ENCODE measurements at places on chromosomes 13 and 19. TPM values are rescaled to one million over a fixed set of nuclear protein-coding genes. Genes with fewer than 3 reads are reported as not detected.

- H3K4me1 ChIP-seq = no peaks in the 10 kb centered on the region
- no peaks in the 10 kb centered on the region for H3K27me3 ChIP-seq
- no peak overlapping the region for H3K4me3 ChIP-seq
- H3K36me3 ChIP-seq = no peaks in the 10 kb centered on the region
- H3K27ac ChIP-seq = no peak overlapping the region
- no peak for DNase-seq
Measured at GRCh38 chr13:109175666-109176065, 546.3 kb downstream of the MYO16 start.

DNA sequence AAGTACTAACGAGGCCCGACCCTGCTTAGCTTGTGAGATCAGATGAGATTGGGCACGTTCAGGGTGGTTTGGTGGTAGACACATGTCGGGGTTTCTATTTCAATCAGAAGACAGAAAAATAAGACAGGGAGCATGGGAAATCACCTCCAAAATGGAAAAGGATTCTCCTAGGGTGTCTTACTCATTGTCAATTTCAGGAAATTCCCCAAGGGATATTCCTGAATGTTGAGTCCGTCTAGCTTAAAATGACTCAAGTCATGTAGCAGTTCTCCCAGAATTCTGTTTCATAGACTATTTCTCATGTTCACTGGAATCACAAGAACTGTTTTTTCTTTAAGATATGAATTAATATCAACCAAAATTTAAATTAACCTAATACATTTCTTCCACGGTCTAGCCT, 380.1 kb downstream of the EFNB2 start:
- no peak overlapping the region for H3K27ac ChIP-seq
- DNase-seq = no peak
- no peaks in the 10 kb centered on the region for H3K36me3 ChIP-seq
- no peaks in the 10 kb centered on the region for H3K4me1 ChIP-seq

DNA sequence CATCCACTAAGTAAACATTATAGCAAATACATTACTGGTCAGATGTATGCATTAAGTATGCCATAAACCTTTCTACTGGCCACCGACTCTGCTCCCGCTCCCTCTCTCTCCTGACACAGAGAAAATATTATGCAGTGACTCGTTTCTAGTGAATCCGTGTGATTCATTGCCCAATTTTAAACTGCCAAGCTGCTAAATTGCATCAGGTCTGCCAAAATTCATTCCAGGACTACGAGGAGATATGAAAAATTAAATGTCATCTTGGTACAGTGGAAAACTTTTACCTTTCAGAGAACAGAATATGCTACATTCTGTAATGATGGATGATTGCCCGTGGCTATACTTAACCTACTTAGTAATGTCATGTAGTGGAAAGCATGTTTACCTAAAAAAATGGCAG, 368.8 kb upstream of the TSHZ3 start:
- no peak for DNase-seq
- H3K4me3 ChIP-seq = no peak overlapping the region
- no peaks in the 10 kb centered on the region for H3K36me3 ChIP-seq
- no peaks in the 10 kb centered on the region for H3K27me3 ChIP-seq
- H3K27ac ChIP-seq = no peak overlapping the region
- no peaks in the 10 kb centered on the region for H3K4me1 ChIP-seq

DNA sequence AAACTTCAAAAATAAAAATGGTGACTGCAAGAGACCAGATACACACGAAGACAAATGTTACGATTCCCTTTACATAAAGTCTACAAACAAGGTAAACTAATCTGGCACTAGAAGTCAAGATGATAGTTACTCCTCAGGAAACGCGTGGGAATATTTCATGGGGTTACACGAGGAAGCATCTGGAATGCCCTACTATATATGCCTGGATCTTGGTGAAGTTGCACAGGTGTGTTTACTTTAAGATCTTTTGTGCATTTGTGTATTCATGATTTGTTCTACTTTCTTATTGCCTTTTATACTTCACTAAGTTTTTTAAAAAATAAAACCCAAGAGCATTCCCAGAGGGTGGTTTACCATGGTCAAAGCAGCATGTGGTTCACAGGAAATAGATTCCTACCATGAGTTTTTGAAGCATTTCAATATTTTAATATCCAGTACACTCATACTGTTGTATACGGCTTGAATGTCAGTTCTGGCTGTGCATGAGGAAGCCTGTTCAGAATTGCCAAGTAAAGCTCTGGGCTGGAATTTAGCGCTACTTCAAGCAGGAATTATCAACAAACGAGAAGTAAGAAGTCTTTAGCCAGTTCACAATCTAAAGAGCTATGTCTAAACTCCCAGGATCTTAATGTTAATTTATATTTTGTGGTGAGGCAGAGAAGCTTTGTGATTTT, 239.8 kb upstream of the KLHL1 start:
- no peaks in the 10 kb centered on the region for H3K36me3 ChIP-seq
- peak overlapping the region; percentile 7 for H3K27ac ChIP-seq
- H3K27me3 ChIP-seq = no peaks in the 10 kb centered on the region

GRCh38 chr19:29454109-29454508, 71.7 kb upstream of the VSTM2B start:
- H3K27me3 ChIP-seq = no peaks in the 10 kb centered on the region
- H3K36me3 ChIP-seq = no peaks in the 10 kb centered on the region
- H3K27ac ChIP-seq = no peak overlapping the region
- DNase-seq = no peak

- H3K27me3 ChIP-seq = no peaks in the 10 kb centered on the region
- peak overlapping the region; percentile 71 for H3K27ac ChIP-seq
- no peak overlapping the region for H3K4me3 ChIP-seq
- H3K4me1 ChIP-seq = no peaks in the 10 kb centered on the region
- no peaks in the 10 kb centered on the region for H3K36me3 ChIP-seq
Measured at GRCh38 chr19:40646743-40647254, 43.7 kb downstream of the NUMBL start.

- H3K27me3 ChIP-seq = no peaks in the 10 kb centered on the region
- H3K4me1 ChIP-seq = no peaks in the 10 kb centered on the region
- peaks cover 31% of the 10 kb centered on the region for H3K36me3 ChIP-seq
- H3K27ac ChIP-seq = no peak overlapping the region
Measured at GRCh38 chr19:5916181-5916708, 2.2 kb downstream of the CAPS start.

- H3K36me3 ChIP-seq = no peaks in the 10 kb centered on the region
- no peak for DNase-seq
- H3K4me1 ChIP-seq = no peaks in the 10 kb centered on the region
- H3K4me3 ChIP-seq = no peak overlapping the region
Measured at GRCh38 chr13:40895227-40896184, 106.1 kb downstream of the SLC25A15 start.

DNA sequence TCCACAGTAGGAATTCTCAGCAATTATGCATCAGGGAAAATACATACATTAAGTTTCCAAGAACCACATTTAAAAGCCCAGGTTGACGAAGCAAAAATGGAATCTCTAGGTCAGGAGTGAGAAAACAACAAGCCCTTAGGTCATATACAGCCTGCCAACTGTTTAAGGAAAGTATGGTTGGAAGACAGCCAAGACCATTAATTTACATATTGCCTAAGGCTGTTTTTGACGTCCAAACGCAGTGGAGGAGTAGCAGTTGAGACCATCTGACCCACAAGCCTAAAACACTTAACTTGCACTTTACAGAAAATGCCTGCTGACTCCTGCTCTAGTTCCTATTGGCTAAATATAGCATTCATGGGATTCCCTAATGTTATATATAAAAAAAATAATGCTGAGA, 299.0 kb downstream of the ITGBL1 start:
- H3K4me3 ChIP-seq = no peak overlapping the region
- no peaks in the 10 kb centered on the region for H3K4me1 ChIP-seq
- H3K27me3 ChIP-seq = no peaks in the 10 kb centered on the region
- H3K27ac ChIP-seq = no peak overlapping the region
- DNase-seq = no peak
- H3K36me3 ChIP-seq = no peaks in the 10 kb centered on the region

- H3K4me3 ChIP-seq = no peak overlapping the region
- no peaks in the 10 kb centered on the region for H3K36me3 ChIP-seq
- H3K27me3 ChIP-seq = no peaks in the 10 kb centered on the region
- H3K27ac ChIP-seq = no peak overlapping the region
Measured at GRCh38 chr19:29976151-29976943, 34.3 kb downstream of the URI1 start.

- H3K36me3 ChIP-seq = no peaks in the 10 kb centered on the region
- DNase-seq = no peak
- no peak overlapping the region for H3K4me3 ChIP-seq
- H3K4me1 ChIP-seq = no peaks in the 10 kb centered on the region
Measured at GRCh38 chr13:107275945-107276614, 708.1 kb upstream of the ARGLU1 start.

- H3K27me3 ChIP-seq = no peaks in the 10 kb centered on the region
- DNase-seq = no peak
- no peak overlapping the region for H3K27ac ChIP-seq
- no peaks in the 10 kb centered on the region for H3K36me3 ChIP-seq
- no peak overlapping the region for H3K4me3 ChIP-seq
Measured at GRCh38 chr13:112616586-112617362, 28.8 kb upstream of the TUBGCP3 start.

- no peaks in the 10 kb centered on the region for H3K27me3 ChIP-seq
- DNase-seq = no peak
- no peaks in the 10 kb centered on the region for H3K4me1 ChIP-seq
- H3K36me3 ChIP-seq = no peaks in the 10 kb centered on the region
- no peak overlapping the region for H3K27ac ChIP-seq
Measured at GRCh38 chr19:39270036-39270871, 2.1 kb downstream of the IFNL2 start.

- DNase-seq = no peak
- no peaks in the 10 kb centered on the region for H3K27me3 ChIP-seq
- H3K4me3 ChIP-seq = no peak overlapping the region
Measured at GRCh38 chr19:13530720-13531119, 24.4 kb upstream of the CACNA1A start.

DNA sequence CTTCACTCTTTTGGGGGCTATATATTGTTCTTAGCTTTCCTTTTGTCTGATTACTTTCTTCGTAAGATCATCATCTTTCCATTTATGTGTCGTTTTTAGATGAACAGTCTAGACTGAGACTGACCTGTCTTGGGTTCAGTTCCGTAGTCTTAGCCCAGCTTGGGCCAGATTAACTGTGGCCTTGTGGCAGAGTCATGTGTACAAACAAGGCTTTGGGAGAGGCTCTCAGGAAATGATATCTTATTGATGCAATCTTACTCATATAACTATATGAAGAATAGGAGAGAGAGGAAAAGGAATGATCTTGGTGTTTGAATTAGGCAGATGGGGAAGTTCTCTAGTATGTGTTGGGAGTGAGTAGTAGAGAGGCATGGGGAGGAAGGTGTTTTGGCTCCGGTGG, 6.8 kb upstream of the ERCC5 start:
- H3K36me3 ChIP-seq = no peaks in the 10 kb centered on the region
- no peaks in the 10 kb centered on the region for H3K4me1 ChIP-seq
- H3K27me3 ChIP-seq = no peaks in the 10 kb centered on the region
- H3K4me3 ChIP-seq = no peak overlapping the region

- H3K27me3 ChIP-seq = no peaks in the 10 kb centered on the region
- no peaks in the 10 kb centered on the region for H3K36me3 ChIP-seq
- no peak overlapping the region for H3K27ac ChIP-seq
- H3K4me3 ChIP-seq = no peak overlapping the region
Measured at GRCh38 chr13:75372517-75372916, 109.5 kb downstream of the TBC1D4 start.

- H3K4me3 ChIP-seq = no peak overlapping the region
- no peaks in the 10 kb centered on the region for H3K27me3 ChIP-seq
- H3K36me3 ChIP-seq = no peaks in the 10 kb centered on the region
- no peaks in the 10 kb centered on the region for H3K4me1 ChIP-seq
- H3K27ac ChIP-seq = no peak overlapping the region
Measured at GRCh38 chr13:86831084-86831483, 840.1 kb upstream of the SLITRK5 start.

DNA sequence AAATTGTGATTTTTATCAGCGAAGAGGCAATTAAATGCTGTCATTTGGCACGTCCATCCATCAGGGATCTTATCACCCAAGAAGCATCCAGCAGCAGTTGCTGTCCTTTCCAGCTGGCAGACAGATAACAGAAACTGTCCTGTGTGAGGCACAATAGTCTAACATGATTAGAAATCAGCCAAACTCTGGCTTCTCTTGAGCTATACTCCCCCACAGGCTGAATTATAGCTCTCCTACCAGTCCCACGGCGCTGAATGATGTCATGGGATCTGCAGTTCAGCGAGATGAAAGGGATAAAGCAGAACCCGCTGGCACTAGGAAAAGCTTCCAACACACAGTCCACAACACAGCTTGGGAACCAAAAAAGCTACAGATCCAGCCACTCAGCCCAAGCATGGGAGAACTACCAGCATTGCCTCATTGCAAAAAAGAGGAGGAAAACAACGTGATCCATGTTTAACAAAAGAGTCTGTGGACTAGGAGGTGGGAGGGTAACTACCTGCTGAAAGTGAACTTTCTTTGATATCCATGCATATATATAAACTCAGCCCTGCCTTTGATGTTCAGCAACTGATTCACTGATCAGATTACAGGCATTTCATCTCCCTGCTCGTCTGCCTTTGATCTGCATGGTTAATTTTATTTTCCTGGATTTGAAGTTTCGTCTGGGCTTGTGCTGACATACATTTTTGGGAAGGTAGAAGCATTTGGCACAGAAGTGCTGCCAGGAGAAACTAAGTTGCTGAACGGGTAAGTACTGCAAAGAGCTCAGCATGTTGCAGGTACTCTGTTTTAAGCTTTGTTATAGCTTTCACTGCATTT, at the start of gene TNFRSF19:
Gene TNFRSF19 (plus strand): TSS at position 314 of the 822 bp plus-strand sequence. CDS start 19,772 bp downstream, outside the sequence.
- no peak for DNase-seq
- H3K4me1 ChIP-seq = no peaks in the 10 kb centered on the region
- no peaks in the 10 kb centered on the region for H3K36me3 ChIP-seq
- no peak within 1 kb of the TSS for H3K4me3 ChIP-seq
- H3K27ac ChIP-seq = no peak within 1 kb of the TSS

GRCh38 chr13:32309312-32310133, 5.6 kb downstream of the ZAR1L start:
- no peak overlapping the region for H3K4me3 ChIP-seq
- no peak overlapping the region for H3K27ac ChIP-seq
- no peaks in the 10 kb centered on the region for H3K27me3 ChIP-seq

FLT3LG gene
- 2.3 TPM for total RNA-seq

C19orf38 gene
- 0.47 TPM for total RNA-seq

KIR2DL4 gene
- not detected for total RNA-seq

IZUMO4 gene
- 6.2 TPM for total RNA-seq

LIM2 gene
- total RNA-seq = not detected

UBE2L5 gene
- not detected for total RNA-seq

IQCN gene
- 1.4 TPM for total RNA-seq

KLHL1 gene
- not detected for total RNA-seq

PTH2 gene
- not detected for total RNA-seq

BEST2 gene
- not detected for total RNA-seq
